Esophagus mucosa (tissue), 1 donor: ENCODE measurements at places on chromosomes 16 and 17.

GRCh38 chr16:74673876-74674275 lies 7.2 kb upstream of the RFWD3 start:
- ATAC-seq: no peak

- ATAC-seq: no peak
Measured at GRCh38 chr16:49498666-49499413, 125.2 kb downstream of the C16orf78 start.

DNA sequence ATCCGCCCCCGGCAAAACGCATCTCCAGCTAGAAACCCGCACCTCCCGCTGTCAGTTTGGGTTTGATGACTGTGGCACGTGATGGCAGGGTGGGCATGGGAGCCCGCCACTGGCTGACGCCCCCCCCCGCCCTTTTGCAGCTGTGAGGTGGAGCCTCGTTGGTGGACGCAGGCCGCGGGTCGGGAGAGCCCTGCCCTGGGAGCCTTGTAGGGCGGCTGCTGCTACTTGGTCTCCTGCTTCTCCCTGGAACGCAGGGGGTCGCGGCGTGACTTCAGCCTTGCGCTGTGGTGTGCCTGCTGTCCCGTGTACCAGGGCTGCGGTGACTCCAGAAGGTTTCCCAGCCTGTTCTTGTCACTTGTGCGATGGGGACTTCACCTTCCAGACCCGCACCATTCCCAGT lies 28.2 kb downstream of the GSE1 start:
- ATAC-seq: no peak

DNA sequence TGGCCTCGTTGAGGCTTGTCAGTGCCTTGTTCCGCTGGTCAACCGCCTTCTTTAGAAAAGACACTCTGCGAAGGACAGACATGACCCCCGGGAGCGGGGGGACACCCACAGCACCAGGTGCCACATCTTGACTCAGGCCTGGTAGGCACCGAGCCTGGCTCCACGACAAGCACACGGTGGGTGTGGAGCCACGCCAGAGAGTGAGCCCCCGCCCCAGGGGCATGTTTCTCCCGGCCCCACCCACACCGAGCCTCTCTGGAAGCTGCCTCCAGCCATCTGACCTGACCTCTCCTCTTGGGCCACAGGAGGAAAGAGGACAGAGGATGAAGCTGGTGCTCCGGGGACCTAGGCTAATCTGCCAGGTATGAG lies 4.6 kb downstream of the FAAP100 start:
- no peak for ATAC-seq

DNA sequence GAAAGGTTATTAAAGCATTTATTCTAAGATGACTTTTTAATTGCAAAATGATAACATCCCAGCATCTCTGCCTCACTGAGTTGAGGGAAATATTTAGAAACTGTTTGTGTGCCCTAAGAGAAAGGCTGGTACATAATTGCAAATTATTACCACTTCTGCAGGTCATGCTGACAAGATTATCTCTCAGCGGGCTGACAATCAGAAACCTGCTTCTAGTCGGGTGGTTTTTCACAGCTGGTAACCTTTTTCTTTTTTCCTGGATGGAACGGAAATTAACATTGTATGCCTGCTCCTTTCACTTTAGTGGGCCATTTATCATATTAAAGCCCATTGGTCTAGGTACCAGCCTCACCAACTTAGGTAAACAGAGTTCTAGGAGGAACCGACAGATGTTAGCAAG lies 17.0 kb upstream of the NUDT7 start:
- no peak for ATAC-seq

DNA sequence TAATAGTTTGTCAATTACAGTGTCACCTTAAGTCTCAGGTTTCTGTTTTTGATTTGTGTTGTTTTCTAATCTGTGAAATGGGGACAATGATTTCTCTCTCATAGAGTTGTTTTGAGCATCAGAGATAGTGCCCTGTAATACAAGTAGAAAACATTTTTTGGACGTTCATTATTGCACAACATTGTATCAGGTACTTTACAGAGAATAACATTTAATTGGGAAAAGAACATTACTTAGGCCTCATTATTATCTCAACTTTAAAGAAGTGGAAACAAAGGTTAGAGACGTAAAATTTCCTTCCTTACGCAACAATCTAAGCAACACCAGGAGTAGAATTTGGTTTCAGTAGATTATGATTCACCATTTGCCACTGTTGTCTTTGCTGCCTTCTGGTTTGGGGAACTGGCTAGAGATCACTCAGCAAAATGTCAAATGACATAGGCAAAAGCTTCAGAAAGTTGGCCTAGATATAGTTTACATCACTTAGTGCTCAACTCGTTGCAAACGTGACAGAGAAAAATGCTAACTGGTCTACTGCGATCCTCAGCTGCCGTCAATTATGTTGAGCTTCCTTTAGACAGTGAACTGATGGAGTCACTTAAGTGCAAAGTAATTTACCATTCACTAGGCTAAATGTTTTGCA lies 1026.8 kb downstream of the CDH11 start:
- ATAC-seq: no peak

DNA sequence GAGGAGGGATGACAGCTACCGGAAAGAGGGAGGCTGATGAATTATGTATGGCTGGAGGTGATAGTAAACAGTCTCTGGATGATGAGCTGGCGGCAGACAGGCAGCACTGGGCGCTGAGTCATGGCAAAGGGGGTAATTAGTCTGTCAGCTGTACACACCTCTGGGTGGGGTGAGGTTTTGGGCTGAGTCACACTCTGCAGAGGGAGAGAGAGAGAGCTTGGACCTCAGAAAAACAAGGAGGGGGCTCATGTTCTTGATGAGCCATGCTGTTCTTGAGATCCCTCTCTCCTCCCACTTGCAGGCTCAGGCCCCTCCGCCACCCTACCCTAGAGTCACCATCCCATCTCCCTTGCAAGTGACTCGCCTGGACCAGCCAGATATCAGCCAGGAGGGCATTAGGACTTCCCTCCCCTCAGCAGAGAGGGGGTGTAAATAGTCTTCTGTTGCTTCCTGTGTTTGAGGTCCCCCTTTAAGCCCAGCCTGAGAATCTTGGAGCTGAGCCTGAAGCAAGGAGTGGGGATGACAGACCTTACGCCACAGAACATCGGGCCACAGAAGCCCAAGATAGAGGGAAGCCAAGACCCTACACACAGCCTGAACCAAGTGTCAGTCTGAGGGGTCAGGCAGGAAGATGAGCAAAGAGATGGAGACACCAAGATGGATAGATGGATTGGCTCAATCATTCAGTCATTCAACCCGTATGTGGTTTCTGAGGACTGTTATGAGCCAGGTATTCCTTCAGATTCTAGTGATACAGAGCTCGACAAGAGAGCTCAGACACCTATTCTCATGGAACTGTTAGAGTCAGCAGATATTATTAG lies 383.2 kb upstream of the CCL2 start:
- ATAC-seq: peak; percentile 100

GRCh38 chr16:57512296-57513001 lies 23.9 kb downstream of the CCDC102A start:
- no peak for ATAC-seq

DNA sequence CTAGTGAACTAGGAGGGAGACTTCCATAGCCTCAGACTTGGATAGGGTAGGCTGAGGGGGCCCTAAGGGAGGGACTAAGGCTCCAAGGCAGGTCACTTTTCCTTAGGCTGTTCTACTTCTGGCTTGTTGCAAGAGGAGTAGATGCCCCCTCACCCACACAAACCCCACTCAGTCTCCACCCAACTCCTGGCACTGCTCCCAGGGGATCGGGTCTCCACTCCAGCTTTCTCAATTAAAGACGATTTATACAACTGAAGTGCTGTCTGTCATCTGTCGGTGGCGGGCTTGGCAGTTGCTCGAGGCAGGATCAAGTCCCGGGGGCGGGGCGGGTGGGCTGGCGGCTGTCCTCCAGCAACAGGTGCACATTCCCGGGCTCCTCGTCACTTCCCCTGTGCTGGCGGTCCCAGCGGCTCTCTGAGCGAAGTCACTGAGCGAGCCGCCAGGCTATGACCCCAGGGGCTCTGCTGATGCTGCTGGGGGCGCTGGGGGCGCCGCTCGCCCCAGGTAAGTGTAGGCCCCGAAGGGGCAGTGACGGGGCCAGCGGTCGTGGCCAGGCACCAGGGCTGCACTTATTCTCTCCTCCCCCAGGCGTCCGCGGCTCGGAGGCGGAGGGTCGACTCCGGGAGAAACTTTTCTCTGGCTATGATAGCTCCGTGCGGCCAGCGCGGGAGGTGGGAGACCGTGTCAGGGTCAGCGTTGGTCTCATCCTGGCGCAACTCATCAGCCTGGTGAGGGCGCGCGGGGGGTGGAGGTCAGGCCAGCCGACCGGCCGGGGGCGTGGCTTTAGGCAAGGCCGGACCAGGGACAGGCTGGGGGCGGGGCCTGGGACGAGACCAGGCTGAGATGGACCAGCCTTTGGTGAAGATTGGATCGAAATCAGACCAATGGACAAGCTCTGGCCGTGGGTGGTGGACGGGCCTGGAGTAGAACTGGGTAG lies at the start of gene CHRNB1:
TSS of gene CHRNB1 (plus strand) at position 380 of the 937 bp plus-strand sequence. CDS start at position 447, 67 bp downstream.
- ATAC-seq: peak; percentile 19

GRCh38 chr16:55393991-55394390 lies 70.0 kb downstream of the IRX6 start:
- no peak for ATAC-seq

DNA sequence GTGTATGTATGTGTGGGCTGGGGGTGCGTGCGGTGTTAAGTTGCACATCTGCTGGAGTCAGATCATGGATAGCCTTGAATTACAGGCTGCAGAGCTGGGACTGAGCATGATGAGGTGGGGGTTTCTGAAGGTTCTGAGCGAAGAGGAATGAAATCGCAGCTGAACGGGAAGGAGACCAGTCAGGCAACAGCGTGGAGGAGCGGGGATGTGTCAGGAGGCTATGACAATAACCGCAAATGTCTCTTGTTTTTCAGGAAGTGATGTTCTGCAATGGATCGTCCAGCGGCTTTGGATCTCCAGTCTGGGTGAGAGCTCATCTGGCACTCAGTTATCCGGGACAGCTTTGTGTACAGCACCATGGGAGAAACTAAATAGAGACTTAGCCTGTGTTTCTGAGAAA lies 20.9 kb downstream of the RGS9 start:
- ATAC-seq: no peak

DNA sequence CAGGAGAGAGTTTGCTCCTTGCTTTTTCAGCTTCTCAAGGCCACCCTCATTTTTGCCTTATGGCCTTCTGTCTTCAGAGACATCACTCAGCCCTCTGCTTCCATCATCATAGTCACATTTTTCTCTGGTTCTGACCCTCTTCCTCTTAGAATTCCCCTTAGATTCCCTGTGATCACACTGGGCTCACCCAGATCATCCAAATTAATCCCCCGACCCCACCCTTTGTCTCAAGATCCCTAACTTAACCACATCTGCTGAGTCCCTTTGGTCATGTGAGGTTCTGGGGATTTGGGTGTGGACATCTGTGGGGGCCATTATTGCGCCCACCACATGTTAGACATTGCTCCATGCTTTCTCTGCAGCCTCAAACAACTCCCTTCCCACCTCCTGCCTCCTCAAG lies 323.4 kb downstream of the CPPED1 start:
- no peak for ATAC-seq

DNA sequence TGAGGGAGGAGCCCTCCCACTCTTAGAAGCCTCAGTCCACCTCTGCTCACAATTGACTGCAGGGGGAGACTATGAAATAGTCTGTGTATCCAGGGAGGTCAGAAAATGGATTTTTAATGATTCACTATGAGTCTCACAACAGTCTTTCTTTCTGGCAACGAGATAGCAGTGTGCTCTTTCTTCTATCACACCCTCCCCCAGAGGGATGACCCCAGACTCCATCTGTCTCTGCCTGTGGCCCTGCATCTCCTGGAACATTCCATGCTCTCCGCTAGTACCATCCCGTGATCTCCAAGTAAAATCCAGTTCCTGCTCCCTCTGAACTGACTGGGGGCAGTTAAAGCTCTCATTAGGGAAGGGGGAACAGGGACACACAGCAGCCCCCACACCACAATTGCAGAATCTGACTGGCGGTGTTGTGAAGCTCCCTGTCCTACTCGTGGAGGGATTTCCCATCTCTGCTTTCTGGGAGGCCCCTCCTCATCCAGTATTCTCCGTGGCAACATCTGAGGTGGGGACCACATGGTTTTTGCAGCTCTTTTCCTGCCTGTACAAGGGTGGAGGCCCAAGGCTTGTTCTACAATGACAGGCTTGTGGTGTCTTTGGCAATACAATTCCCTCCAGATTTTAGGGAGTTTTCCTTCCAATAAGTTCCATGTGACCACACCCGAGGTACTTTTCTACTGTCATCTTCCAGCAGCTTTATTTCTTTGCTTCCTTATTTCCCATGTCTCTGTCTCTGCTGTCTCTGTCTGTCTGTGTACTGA lies 19.4 kb downstream of the NATD1 start:
- ATAC-seq: no peak

GRCh38 chr17:2227025-2227699 lies 76.4 kb downstream of the SMG6 start:
- ATAC-seq: no peak

GRCh38 chr16:53445534-53445933 lies 11.3 kb downstream of the RBL2 start:
- peak; percentile 42 for ATAC-seq

GRCh38 chr16:16086653-16087446 lies 136.4 kb downstream of the ABCC6 start:
- no peak for ATAC-seq

DNA sequence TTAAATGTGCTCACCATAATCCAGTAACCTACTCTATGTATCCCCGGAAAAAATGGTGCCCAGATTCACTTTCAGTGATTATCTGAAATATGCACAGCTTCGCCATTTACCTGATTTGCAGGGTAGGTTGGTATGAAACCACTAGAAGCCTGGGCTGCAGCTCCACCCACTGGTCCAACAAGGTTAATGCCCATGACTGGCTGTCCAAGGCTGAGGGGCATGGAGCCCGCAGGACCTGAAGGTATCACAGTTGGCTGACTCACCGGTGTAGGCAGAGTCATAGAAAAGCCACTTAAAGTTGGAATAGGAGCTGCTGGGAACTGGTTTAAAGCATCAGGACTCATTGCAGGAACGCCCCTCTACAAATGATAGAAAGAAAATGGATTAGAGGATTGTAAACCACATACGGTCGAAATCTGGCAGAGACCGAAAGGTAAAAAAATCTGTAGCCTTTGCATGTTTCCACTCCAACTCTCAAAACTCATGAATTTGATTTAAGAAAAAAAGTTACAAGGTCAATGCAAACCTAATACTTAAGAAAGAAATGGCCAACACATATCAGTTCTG lies 38.6 kb downstream of the SYNRG start:
- ATAC-seq: peak; percentile 90

GRCh38 chr17:62757500-62757951 lies 50.6 kb downstream of the MARCHF10 start:
- ATAC-seq: no peak
